ENCODE measurements at places on chromosomes 12 and 14.

DNA sequence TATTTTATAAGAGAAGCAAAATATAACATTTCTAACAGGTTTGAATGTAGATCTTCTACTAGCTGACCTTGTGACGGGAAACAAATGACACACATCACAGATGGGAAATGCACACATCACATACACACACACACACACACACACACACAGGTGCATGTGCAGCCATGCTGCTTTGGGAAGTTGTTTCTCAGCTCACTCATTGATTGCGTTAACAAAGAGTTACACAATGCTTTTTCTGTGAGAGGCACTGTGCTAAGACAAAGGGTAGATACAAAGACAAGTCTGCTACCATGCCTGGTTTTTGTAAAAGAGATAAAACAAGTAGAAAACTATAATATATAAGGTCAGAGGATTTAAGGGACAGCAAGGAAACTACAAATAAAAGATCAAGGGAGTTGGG is 1.3 kb upstream of the NR1H4 start:
- H3K27ac ChIP-seq, result no peak overlapping the region
- H3K4me3 ChIP-seq, result no peak overlapping the region
- no peaks in the 10 kb centered on the region for H3K27me3 ChIP-seq
- no peaks in the 10 kb centered on the region for H3K36me3 ChIP-seq
- DNase-seq, result no peak

DNA sequence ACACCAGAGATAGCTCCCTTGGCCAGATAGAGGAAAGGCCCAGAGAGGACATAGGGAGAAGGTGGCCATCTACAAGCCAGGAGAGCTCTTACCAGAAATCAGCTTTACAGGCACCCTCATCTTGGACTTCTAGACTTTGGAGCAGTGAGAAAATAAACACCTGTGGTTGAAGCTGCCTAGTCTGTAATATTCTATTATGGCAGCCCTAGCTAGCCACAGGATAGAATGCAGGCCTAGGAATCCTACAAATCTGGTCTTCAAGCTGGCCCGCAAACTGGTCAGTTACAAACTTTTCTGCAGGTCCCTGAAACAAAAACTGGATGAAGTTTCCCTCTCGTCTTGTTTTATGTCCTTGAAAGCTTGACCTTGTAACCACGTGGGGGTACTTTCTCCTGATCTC is 92.4 kb downstream of the BCAT1 start:
- no peaks in the 10 kb centered on the region for H3K27me3 ChIP-seq
- H3K36me3 ChIP-seq, result peaks cover 58% of the 10 kb centered on the region
- peaks cover 8% of the 10 kb centered on the region for H3K4me1 ChIP-seq

DNA sequence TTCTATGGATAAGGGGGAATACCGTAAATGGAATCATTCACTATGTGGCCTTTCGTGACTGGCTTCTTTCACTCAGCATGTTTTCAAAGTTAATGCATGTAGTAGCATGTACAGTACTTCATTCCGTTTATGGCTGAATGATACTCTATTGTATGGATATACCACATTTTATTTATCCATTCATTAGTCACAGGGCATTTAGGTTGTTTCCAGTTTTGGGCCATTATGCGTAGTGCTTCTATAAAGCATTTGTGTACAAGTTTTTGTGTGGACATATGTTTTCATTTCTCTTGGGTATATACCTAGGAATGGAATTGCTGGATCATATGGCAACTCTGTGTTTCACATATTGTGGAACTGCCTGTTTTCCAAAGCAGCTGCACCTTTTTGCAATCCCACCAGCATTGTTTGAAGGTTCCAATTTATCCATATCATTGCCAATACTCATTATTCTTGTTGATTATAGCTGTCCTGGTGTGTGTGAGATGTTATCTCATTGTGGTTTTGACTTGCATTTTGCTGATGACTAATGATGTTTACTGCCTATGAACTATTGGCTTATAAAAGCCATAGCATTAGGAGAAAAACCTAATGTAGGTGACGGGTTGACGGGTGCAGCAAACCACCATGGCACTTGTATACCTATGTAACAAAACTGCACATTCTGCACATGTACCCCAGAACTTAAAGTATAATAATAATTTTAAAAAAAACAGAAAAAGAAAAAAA is 45.5 kb downstream of the ATF7IP start:
- H3K4me1 ChIP-seq, result no peaks in the 10 kb centered on the region
- no peak for DNase-seq
- no peaks in the 10 kb centered on the region for H3K27me3 ChIP-seq
- no peak overlapping the region for H3K4me3 ChIP-seq
- peaks cover 7% of the 10 kb centered on the region for H3K36me3 ChIP-seq

DNA sequence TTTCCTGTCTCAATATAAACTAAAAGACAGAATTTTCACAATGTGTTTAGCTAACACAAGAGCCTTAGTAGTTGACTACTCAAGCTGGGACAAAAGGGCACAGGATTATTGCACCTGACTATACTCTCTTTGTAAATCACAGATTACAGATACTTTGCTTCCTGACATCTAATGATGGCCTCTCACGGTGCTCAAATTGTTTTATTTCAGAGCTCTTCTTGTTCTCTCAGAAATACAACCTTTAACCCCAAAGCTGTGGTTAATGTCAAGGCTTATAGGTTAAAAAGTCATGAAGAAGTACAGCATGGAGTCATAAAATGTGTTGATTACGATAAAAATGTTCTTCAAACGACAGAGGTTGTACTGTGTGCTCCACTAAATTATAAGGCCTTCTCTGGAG is 89.9 kb upstream of the CPNE8 start:
- H3K4me3 ChIP-seq, result no peak overlapping the region
- H3K4me1 ChIP-seq, result no peaks in the 10 kb centered on the region
- no peaks in the 10 kb centered on the region for H3K27me3 ChIP-seq
- H3K27ac ChIP-seq, result no peak overlapping the region

- no peaks in the 10 kb centered on the region for H3K36me3 ChIP-seq
- H3K4me1 ChIP-seq, result no peaks in the 10 kb centered on the region
- H3K27me3 ChIP-seq, result no peaks in the 10 kb centered on the region
- DNase-seq, result no peak
Measured at GRCh38 chr12:86138770-86139169, 117.4 kb downstream of the MGAT4C start.

- H3K4me1 ChIP-seq, result peaks cover 12% of the 10 kb centered on the region
- H3K4me3 ChIP-seq, result peak overlapping the region; percentile 91
Measured at GRCh38 chr12:118060301-118061010, 523 bp downstream of the WSB2 start.

DNA sequence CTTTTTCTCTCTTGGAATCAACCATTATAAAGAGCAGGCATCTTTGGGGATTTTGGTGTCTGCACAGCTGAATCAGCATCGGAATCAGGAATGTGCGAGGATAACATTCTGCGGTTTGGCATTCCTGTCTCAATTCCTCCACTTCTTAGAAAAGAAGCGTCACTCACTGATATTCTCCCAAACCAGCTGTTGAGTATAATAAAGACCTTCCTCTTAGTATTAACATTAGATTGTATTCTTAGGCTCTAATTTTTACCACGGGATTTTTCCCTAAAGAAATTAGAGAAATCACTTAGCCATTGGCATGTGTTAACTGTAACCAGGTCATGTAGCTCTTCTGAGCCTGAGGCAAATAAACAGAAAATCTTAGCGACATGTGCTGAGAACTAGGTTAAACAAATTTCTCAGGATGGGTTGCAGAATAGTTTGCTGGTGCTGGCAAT is 128.7 kb downstream of the TMX1 start:
- DNase-seq, result no peak
- peaks cover 8% of the 10 kb centered on the region for H3K4me1 ChIP-seq
- H3K36me3 ChIP-seq, result no peaks in the 10 kb centered on the region
- H3K27me3 ChIP-seq, result no peaks in the 10 kb centered on the region

DNA sequence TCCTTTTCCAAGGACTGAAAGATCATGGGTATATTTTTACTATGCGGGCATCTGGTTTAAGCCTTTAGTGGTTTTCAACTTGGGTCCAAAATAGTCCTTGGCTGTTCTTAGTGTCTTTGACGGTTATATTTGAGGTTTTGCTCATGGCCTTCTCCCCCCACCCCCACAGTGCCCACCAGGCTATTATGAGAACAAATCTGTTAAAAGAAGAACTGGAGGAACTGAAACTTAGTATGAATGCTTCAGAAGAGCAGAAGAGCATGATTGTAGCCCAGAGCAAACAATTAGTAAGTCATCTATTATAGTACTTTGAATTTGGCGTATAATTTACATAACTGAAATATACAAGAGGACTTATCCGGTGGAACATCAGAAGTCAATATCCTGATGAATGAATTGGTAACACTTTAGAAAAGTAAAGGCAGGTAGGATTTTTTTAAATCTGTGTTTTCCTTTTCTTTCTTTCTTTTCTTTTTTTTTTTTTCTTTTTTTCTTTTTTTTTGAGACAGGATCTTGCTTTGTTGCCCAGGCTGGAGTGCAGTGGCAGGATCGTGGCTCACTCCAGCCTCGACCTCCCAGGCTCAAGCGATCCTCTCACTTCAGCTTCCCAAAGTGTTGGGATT is 71.8 kb upstream of the BCAT1 start:
- no peaks in the 10 kb centered on the region for H3K4me1 ChIP-seq
- H3K27ac ChIP-seq, result no peak overlapping the region
- no peak overlapping the region for H3K4me3 ChIP-seq
- no peak for DNase-seq
- H3K36me3 ChIP-seq, result no peaks in the 10 kb centered on the region

DNA sequence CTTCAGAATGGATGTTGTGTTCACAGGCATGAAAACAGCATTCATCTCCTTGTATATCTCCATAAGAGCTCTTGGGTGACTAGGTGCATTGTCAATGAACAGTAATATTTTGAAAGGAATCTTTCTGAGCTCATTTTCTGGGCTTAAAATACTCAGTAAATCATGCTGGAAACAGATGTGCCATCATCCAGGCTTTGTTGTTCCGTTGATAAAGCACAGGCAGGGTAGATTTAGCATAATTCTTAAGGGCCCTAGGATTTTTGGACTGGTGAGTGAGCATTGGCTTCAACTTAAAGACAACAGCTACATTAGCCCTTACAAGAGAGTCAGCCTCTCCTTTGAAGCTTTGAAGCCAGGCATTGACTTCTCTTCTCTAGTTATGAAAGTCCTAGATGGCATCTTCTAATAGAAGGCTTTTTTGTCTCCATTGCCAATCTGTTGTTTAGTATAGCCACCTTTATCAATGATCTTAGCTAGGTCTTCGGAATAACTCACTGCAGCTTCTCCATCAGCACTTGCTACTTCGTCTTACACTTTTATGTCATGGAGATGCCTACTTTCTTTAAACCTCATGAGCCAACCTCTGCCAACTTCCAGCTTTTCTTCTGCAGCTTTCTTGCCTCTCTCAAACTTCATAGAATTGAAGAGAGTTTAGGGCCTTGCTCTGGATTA is 79.6 kb upstream of the PSMA6 start:
- H3K27ac ChIP-seq, result no peak overlapping the region
- no peak overlapping the region for H3K4me3 ChIP-seq
- peaks cover 4% of the 10 kb centered on the region for H3K36me3 ChIP-seq
- no peak for DNase-seq

DNA sequence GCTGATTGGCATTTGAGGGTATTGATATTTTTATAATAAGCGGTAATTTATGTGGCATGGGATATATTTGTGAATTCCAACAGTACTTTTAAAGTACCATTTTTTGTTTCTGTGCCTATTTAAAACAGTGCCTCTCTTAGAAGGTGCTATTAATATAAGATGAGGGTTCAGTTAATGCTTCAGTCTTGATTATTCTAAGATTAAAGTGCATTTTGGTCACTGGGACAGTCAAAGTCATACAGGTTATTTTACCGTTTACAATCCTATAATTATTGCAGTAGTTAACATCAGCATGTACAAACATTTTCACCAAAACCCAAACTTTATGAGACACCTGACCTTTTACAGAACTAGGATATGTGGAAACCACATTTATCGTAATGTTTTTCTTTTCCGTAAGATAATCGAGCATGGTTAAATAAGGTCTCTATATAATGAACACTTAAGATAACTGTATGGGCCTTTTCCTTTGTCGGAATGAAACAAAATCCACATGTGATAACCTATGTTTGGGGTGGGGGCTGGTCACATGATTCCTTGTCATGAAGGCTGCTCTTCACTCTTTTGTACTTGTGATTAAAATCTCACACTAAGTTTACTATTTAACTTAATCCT is 37.7 kb upstream of the DNM1L start:
- no peaks in the 10 kb centered on the region for H3K27me3 ChIP-seq
- H3K36me3 ChIP-seq, result peaks cover 75% of the 10 kb centered on the region
- no peaks in the 10 kb centered on the region for H3K4me1 ChIP-seq
- DNase-seq, result no peak
